Stimulated activated naive CD8-positive, alpha-beta T cell treated with anti-CD3 and anti-CD28 coated beads, Interleukin-15, amount 100 ng/mL, for 72 hours (primary cell): ENCODE measurements at places on chromosomes 6 and 20.

- no peak for DNase-seq
Measured at GRCh38 chr20:15564981-15565380, 1008.3 kb downstream of the KIF16B start.

DNA sequence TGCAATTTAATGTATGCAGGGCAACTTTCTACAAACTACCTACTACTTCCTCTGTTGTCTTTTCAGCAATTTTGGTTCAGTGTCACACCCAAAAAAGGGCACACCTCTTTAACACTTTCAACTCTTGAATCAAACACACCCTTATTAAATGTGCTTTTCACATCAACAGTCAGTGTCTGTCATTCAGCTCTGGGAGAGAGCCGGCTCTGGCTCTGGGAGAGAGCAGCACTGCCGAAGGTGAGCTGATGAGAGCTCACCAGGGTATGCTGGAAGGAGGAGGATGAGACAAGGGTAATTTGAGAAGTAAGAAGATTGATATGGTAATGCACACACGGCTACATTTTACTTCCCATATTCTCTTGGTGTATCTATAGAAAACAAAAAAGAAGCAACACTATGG, 134.3 kb downstream of the RTN4IP1 start:
- no peak for DNase-seq

DNA sequence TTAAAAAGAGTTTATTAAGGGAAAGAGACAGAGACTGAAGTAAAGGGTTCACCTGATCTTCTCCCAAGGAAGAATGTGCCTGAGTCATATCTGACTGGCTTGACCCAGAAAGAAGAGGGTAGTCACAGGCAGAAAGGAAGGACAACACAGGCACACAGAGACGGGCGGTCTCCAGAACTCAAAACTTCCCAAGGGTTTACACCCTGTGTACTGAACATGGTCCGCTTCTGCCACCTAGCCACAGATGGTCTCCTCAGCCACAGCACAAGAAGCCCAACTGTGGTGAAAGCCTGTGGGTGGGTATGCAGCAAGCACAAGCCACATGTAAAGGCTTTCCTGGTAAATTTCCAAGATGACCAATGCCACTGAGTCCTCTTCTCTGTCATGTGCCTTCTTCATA, 17.2 kb downstream of the UNC5CL start:
- no peak for DNase-seq

DNA sequence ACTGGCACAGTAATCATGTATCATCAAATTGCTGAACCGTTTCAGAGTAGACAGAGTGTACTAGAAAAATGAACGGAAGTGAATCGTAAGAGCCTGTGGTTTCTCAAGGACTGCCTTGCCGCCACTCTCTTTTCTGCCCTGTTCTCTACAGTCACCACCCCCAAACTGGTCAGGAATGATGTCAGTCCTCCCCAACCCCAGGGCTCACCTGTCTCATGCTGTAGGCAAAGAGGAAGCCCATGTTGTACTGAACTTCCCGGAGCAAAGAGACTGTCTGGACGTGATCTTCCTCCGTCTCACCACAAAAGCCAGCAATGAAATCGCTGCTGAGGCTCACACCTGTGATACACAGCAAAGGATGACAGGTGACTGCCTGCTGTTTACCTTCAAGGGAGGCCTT, 31.0 kb downstream of the CDK5RAP1 start:
- no peak for DNase-seq

GRCh38 chr6:149044528-149044927, 273.0 kb upstream of the TAB2 start:
- no peak for DNase-seq

DNA sequence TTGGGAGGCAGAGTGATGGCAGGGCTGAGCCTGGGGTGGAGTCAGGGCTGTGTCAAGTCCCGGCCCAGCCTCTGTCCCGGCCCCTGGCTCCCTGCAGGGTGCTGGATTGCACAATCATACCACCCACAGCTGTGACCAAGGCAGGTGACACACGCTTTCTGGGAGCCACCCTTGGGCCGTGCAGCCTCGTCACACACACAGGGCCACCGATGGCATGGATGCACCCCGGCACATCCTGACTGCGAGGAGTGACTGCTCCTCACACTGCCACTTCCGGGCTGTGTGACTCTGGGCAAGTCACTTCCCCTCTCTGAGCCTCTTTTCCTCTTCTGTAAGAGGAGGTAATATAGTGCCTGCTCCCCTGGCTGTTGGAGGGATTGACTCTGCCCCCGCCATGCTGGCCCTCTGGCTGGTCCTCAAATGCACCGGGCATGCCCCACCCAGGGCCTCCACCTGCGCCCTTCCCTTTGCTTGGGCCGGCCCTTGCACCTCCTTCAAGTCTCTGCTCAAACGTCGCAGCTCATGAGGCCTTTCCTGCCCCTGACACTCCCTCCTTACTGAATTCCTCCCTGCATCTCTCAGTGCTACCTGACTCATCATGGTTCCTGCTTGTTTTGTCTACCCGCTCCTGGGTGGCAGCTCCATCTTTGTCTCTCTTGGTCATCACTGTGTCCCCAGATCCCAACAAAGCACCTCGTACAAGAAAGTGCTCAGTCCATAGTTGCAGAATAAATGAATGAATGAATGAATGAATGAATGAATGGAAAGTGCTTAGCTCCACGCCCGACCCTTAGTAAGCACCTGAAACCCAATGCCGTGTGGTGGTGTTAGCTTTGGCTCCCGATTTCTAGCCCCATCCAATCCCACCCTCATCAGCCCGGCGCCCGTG, 93.5 kb downstream of the CEBPB start:
- DNase-seq, result no peak

DNA sequence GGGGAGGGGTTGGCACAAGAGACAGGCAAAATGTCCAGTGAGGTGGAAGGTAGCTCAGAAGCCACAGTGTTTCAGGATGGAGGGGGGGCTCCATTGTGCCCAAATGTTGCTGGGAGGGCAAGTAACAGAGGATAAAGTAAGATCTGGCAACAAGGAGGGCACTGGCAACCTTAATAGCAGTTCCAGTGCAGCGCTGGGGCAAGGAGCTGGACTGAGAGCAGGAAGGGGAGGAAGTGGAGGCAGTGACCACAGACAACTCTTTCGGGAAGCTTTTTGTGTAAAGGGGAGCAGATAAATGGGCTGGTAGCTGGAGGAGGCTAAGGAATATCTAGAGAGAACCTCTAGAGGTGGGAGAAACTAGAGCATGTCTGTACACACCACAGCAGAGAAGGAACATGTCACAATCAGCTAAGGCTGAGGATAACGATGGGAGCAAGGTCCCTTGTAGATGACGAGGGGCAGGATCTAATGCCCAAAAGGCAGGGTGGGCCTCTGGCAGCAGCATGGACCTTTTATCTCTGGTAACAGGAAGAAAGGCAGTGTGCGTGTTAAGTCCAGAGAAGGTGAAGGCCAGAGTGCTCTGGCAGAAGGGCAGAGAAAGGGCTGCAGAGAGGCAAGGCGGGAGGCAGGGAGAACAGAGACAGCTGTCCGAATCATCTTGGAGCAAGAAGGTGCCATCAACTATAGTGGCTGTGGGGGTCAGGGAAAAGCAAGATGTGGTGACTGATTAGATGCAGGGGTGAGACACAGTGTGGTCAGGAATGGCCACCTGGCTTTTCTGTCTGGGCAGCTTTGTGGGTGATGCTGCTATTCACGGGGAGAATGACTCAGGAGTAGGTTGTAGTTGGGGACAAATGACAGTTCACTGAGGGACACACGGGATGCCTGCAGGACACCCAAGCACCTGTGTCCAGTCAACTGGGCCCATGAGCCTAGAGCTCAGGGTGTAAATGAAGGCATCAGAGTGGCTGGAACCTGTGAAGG, 17.4 kb downstream of the TMEM242 start:
- DNase-seq, result no peak
